ENCODE measurements at places on chromosomes 13 and 19.

DNA sequence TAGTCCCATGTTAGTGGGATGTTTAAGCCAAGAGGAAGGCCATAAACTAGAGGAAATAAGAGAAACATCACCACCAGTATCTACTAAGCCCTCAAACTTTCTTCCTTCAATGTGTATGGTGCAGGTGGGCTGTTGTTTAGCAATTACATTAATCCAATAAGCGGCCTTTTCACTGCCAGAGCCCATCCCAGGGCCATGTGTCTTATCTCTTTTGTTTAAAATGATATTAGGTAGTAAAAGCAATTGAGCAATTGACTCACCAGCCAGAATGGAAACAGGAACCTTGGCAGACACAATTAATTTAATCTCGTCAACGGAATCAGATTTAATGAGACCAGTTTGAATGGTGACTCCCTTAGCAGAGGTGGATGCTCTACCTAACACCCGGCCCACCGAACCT is 1503.5 kb downstream of the UQCRFS1 start:
- no peak for DNase-seq
- no peaks in the 10 kb centered on the region for H3K4me1 ChIP-seq
- no peaks in the 10 kb centered on the region for H3K27me3 ChIP-seq

GRCh38 chr19:49396738-49397505 is 8.9 kb downstream of the KASH5 start:
- peaks cover 14% of the 10 kb centered on the region for H3K27me3 ChIP-seq
- no peak overlapping the region for H3K27ac ChIP-seq
- H3K4me1 ChIP-seq: no peaks in the 10 kb centered on the region
- H3K36me3 ChIP-seq: no peaks in the 10 kb centered on the region

DNA sequence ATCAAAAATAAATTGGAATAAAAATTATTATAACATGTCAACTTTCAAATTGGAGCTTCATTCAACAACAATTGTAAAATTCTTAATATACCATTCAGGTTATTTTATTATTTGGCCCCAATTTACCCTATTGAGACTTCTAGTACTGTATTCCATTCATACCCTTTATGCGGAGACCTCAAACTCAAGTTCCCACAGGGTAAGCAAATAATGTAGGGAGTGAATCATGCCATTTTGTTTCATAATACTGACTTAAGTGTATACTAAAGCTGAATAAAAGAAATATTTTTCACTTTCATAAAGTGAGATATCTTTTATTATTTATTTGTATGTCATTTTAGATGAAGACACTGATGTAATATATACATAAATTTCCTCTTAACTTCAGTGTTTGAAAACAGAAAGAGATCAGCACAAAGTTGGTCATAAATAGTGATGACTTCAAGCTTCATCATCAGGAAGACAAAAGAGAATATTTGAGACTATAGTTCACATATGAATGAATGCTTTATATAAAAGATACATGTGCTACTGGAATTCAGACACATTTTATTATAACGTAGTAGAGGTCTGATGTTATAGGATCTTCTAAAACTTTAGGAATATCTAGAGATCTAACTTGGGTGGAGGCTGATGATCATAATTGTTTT is 894.4 kb upstream of the PCDH9 start:
- H3K4me1 ChIP-seq: no peaks in the 10 kb centered on the region
- no peaks in the 10 kb centered on the region for H3K36me3 ChIP-seq
- H3K27ac ChIP-seq: no peak overlapping the region
- no peaks in the 10 kb centered on the region for H3K27me3 ChIP-seq
- DNase-seq: no peak
- no peak overlapping the region for H3K4me3 ChIP-seq

GRCh38 chr19:19540715-19541515 is 2.9 kb downstream of the CILP2 start:
- H3K36me3 ChIP-seq: no peaks in the 10 kb centered on the region
- H3K27me3 ChIP-seq: peaks cover 47% of the 10 kb centered on the region
- H3K4me1 ChIP-seq: peaks cover 39% of the 10 kb centered on the region
- no peak for DNase-seq

DNA sequence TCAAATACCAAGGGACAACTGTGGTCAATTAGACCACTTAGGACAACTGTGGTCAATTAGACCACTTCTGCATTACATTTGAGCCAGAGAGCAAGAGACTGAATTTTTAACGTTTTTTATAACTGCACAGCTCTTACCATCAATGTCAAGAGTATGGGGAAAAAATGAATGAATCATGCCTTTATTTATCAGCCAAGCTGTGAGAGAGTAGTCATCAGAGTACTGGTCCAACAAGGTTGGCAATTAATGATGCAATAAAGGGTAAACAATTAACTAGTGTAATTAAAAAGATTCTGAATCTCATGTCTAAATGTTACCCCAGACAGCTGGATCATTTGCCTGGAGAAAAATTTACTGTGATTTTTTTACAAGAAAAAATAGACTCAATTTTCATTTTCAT is 381.1 kb downstream of the LIG4 start:
- no peak overlapping the region for H3K4me3 ChIP-seq
- no peaks in the 10 kb centered on the region for H3K27me3 ChIP-seq
- H3K36me3 ChIP-seq: no peaks in the 10 kb centered on the region
- no peak for DNase-seq
